ENCODE measurements at places on chromosomes 6 and 20.

- DNase-seq, result peak; percentile 84
Observed at GRCh38 chr6:1321738-1322137, 9.8 kb downstream of the FOXQ1 start.

GRCh38 chr6:220721-221475 lies 71.4 kb upstream of the DUSP22 start:
- DNase-seq, result no peak

GRCh38 chr6:7642791-7643190 lies 52.8 kb downstream of the SNRNP48 start:
- DNase-seq, result no peak

DNA sequence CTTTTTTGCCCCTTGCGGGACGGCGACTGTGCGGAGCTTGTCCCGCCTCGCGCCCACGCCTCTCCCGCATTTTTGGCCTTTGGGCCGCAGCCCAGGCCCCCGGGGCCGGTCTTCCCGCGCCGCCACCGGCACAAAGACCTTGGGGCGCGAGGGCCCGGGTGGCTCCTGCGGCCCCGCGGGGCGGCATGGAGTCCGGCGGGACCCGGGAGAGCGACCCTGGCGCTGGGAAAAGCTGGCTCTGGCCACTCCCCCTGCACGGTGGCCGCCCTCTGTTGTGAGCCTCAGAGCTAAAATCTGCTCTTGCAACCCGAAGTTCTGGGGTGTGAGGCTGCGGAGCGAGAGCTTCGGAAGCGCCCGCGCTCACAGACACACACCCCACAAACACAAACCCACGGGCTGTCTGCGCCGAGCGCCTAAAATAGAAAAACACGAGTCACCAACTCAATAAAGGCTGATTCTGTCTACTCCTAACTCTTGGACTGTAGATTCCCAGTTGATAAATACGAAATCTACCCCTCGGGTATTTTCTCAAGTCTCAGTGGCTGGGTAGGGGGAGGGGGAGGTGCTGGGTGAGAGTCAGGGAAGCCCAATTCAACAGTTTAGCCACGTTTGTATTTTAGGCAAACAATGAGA lies 496 bp upstream of the BEND3 start:
- no peak for DNase-seq

DNA sequence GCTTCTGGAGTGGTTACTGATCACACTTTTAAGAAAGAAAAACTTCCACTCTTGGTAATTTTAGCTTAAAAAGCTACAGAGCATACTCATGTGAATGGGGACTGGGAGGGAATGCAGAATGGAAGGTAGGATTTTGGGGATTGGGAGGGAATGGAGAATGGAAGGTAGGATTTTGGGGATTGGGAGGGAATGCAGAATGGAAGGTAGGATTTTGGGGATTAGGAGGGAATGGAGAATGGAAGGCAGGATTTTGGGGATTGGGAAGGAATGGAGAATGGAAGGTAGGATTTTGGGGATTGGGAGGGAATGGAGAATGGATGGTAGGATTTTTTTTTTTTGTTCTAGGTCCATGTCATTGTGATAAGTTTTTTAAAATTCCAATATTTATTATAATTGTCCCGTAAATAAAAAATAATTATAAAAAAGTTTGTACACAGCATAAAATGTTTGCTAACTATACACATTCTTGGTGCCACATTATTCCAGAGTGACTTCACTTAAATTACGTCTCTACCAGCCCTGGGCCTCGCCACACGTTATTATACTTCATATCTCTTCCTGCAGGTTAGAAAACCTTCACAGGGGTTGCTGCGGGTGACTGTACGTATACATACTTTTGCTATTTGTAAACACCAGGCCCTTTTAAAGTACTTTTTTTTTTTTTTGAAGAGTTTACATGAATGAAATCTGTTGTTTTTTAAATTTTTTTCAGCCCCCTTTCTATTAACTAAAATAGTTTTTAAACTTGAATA lies 127.3 kb downstream of the TIAM2 start:
- DNase-seq, result no peak

- no peak for DNase-seq
Observed at GRCh38 chr6:82365016-82365795, 1.6 kb downstream of the TPBG start.

DNA sequence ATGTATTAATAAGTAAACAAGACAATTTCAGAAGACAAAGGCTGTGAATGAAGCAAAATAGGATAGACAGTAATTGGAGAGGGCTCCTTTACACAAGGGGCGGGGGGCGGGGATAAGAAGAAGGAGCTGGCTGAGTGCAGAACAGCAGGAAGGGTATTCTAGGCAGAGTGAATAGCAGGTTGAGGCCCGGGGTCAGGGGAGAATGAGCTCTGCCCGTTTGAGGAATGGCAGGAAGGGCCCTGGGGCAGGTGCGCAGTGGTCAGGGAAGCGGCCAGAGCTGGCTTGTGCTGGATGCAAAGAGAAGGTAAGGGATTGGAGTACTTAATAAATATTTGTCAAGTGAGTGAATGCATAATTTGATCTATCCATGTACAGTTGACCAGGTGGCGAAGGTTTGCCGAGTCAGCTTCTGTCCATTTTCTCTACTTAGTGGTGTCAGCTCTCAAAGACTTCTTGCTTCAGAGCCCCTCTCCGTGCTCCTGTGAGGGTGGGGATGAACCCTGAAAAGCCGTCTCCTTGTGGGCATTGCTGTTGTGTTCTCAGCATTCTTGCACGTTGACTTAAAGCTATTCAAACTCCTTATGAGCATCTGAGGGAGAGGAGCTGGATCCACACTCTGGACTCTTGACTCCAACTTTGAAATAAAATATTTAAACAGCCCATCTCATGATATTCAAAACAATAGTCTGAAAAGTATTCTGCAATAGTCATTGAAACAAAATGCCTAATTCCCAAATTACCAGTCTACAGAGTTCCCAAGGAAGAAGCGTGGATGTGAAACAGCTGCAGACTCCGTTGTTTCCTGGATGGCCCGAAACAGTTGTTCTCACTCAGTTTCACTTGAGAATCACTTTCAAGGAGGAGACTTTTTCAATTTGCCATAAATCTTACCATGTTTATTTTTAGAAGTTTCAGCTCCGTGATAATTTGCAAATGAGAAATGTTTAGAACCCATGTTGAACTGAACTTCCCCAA lies 105.1 kb downstream of the EDN3 start:
- DNase-seq, result no peak

- no peak for DNase-seq
Observed at GRCh38 chr6:122589115-122589514, 21.1 kb upstream of the PKIB start.

DNA sequence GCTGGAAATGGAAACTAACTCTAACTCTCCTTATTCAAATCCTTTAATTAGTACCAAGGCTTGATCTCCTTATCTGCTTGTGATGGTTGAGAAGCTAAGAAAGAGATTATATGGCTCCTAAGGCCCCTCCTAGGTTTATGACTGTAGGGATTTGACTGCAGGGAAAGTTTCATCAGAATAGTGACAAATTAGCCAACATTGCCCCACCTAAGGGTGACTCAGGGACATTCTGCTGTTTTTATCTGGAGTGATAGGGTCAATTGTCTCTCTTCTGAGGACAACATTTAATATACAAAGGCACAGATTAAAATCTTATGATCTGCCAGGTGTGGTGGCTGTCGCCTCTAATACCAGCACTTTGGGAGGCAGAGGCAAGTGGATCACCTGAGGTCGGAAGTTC lies 138.1 kb upstream of the MARCKS start:
- no peak for DNase-seq

DNA sequence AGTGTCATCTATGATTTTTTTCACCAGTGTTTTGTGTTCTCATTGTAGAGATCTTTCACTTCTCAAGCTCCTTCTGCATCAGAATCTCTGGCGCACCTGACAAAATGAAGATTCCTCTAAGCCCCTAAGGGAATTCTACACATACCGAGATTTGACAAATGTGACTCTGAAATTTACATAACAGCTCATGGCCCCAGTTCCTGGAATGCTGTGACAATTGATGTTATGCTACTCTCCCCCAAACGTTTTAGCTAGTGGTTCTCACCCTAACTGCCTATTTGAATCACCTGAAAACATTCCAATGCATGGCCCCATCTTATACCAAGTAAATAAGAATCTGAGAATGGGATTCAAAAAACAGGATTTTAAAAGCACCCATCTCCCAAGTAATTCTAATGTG lies 162.1 kb upstream of the FKBP1C start:
- DNase-seq, result no peak

DNA sequence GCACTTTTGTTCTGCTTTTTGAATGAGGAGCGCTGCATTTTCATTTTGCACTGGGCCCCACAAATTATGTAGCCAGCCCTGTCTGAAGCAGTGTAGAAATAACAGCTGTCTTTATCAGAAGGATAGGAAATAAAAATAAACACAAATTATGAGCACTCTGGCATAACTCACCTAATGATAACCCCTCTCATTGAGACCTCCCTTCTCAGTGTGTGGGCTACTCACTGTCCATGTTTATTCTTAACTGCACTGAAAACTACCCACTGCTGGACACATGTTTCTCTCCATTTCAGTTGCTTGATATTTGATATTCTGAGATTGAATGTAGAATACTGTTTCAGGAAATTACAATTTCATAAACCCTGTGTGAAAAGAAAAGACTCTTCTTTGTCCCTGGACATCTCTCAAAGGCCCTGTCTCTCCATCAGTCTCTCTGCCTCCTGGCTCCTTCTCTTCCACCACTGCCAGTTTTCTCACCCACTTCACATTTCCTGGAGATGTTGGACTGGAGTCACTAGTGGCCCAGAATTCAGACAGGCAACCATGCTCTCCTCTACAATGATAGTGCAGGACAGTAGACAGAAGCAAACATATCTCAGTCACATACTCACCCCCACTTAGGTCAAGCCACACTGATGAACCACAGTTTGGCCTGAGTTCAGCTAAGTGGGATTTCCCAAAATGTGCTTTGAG lies 29.6 kb upstream of the SAYSD1 start:
- DNase-seq, result no peak

- no peak for DNase-seq
Observed at GRCh38 chr6:97198046-97198565, 84.9 kb downstream of the MMS22L start.

GRCh38 chr6:74899416-74899815 lies 306.4 kb downstream of the COL12A1 start:
- DNase-seq, result no peak

GRCh38 chr6:129320892-129321291 lies 389.1 kb downstream of the ARHGAP18 start:
- no peak for DNase-seq

GRCh38 chr20:44700306-44700705 lies 14.9 kb upstream of the CCN5 start:
- no peak for DNase-seq

GRCh38 chr20:31537116-31537871 lies 23.1 kb downstream of the HM13 start:
- DNase-seq, result no peak

- DNase-seq, result no peak
Observed at GRCh38 chr6:160678230-160678629, 14.2 kb upstream of the LPA start.

DNA sequence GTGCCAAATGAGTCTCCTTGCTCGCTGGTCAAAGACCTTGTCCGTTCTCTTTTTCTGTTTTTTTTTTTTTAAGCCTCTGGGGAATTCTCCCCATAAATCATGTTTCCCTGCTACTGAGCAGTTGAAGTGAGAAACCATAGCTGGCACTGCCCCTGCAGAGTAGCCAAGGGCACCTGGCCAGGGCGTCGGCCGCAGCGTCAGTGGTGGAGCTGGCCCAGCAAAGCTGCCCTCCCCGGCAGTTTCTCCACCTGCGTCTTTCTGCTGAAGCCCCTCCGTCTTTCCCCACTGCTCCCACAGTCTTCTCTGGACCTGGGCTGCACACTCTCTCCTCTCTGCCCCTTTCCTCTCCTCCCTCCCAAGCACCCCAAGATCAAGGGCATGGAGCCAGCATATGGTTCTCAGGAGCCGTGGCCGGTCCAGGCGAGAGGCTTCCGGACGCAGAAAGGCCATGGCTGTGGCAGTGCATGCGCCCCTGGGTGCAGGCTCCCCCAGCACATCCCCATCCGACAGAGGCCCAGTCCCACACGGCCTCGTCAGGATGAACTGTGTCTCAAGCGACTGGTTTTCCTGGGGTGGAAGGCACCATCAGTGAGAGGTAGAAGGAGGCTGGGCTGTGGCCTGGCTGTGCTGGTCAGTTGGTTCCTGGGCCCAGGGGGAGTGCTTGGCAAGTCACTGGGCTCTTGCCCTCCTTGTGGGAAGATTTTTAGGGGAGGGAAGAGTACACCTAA lies 218.1 kb downstream of the ERMARD start:
- no peak for DNase-seq

GRCh38 chr6:99514089-99514488 lies 1.1 kb downstream of the USP45 start:
- no peak for DNase-seq

DNA sequence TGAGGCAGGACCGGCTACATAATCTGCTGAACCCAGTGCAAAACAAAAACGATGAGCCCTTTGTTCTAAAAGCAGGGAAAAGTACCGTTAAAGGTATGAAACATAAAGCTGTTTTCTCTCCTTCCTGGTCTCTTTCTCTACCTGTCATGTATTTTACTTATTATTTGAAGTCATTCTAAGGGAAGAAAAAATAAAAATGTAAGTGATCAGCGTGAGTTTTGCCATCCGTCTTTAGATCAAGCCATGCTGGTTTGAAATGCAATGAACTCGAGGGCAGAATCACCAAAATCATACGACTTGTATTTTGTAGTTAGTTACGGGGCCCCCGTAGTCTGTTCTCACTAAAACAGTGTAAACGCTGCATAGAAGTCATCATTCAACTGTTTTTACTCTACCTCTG lies 2.9 kb upstream of the BCAS1 start:
- DNase-seq, result no peak

- no peak for DNase-seq
Observed at GRCh38 chr20:62804627-62805154, at the start of gene OGFR. TSS of gene OGFR (plus strand) at chr20:62804835. CDS start at chr20:62804860, 25 bp downstream.

GRCh38 chr20:24935140-24935539 lies 13.9 kb upstream of the CST7 start:
- no peak for DNase-seq

DNA sequence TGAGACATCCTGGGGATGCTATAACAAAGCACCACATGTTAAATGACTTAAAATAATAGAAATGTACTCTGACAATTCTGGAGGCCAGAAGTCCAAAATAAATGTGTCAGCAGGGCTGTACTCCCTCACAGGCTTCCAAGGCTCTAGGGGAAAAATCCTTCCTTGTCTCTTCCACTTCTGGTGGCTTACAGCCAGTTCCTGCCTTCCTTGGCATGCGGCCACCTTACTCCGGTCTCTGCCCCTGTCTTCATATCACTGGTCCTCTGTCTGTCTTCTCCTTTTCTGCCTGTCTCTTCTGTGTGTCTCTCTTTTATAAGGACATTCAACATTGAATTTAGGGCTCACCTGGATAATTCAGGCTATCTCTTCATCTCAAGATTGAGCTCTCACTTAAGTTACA lies 155.3 kb upstream of the SYNCRIP start:
- no peak for DNase-seq
